T-cell (primary cell): ENCODE measurements at places on chromosomes 4 and X. TPM values are rescaled to one million over a fixed set of nuclear protein-coding genes. Genes with fewer than 3 reads are reported as not detected.

DNA sequence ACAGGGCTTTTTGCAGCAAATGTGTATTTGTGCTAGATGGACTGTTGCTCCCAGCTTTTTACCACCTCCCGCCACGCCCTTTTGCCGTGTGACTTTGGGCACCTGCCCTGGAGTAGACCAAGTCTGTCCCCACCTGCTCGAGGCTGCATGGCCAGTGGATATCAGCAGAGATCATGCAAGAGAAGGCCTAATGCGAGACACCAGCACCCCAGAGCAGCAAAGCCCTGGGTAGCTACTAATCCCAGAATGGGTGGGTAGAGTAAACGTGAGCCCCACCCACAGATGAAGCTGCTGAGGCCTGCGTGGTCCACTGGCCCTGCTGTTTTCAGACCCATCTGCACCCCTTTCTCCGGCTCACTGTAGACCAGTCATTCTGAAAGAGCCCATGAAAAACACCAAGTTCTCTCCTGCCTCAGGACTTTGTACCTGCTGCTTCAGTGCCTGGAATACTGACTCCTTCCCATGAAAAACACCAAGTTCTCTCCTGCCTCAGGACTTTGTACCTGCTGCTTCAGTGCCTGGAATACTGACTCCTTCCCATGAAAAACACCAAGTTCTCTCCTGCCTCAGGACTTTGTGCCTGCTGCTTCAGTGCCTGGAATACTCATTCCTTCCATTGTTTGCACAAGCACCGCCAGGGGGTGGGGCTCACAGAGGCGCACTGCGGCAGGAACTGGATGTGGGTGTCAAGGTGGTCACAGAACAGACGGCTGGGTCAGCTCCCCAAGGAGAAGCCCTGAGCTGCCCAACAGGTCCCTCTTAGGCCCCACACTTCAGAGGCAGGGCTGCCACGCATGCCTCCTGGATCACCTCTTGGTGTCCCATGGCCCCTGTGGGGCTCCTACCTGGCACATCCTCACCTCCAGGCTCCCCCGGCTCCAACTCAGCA, 5.1 kb upstream of the TNIP2 start:
- no peak for DNase-seq
- no peak overlapping the region for H3K27ac ChIP-seq
- no peaks in the 10 kb centered on the region for H3K27me3 ChIP-seq

DNA sequence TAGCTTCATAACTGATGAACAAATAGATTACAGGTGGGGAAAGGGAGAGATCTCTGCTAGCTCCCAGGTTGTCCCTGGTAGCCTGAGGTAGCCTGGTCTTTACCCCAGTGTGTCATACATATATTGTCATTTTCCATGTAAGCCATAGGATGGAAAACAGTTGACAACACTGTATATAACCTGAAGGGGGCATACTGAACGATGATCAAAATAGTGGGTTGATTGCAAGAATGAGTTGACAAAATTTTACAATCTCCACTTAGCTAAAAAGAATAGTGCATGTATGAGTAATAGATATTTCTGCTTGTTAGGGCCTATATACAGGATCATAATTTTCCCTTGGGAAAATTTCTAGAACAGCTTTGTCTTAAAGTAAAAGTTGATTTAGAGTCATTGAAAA, 304.1 kb upstream of the HAND2 start:
- no peaks in the 10 kb centered on the region for H3K36me3 ChIP-seq
- no peaks in the 10 kb centered on the region for H3K27me3 ChIP-seq
- no peak overlapping the region for H3K27ac ChIP-seq
- no peak for DNase-seq
- H3K4me3 ChIP-seq: no peak overlapping the region
- H3K4me1 ChIP-seq: no peaks in the 10 kb centered on the region

EGFL6 gene
- total RNA-seq: not detected

DNA sequence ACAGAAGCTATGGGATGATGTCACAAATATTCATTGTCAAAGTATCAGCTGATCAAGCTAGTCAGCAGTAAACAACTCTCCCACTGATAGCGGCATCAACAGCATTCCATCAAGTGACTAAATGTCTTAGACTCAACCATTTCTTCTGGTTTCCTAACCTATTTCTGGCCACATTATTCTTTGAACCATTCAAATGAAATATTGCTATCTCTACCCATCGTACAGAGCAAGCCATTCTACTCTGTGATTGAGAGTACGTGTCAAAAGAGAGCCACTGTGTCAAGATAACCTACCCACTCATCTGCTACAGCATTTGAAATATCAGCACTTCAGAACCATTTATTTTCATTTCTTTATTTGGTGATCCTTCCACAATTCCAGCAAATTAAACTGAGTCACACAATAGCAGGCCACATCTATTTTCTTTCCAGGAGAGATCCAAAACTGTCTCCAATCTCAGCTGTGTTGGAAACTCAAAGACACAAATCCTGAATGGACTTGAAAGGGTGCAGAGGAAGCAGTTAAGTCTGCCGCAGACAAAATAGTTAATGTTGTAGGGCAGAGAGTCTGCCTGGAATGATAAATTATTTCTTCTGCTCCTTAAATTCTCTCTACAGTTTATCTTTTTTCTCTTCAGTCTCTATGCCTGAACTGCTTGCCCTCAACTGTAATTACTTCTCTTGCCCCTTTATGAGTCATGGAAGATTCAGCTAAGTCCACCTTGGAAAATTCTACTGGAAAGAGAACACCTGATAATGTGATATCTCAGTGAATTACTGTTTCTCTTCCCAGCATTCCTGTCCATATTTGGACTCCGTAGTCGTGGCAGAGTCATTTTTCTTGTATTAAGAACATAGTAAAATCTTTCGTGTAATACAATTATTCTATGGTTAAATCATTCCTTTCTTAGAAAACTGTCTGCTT, 364.8 kb downstream of the PDGFC start:
- no peak overlapping the region for H3K27ac ChIP-seq
- no peaks in the 10 kb centered on the region for H3K4me1 ChIP-seq
- DNase-seq: no peak
- H3K27me3 ChIP-seq: no peaks in the 10 kb centered on the region

APLN gene
- not detected for total RNA-seq

- H3K27ac ChIP-seq: no peak overlapping the region
- no peaks in the 10 kb centered on the region for H3K4me1 ChIP-seq
- no peaks in the 10 kb centered on the region for H3K36me3 ChIP-seq
Measured at GRCh38 chr4:186746581-186746980, 22.9 kb upstream of the FAT1 start.

GRCh38 chr4:113784497-113785250, 23.1 kb upstream of the CAMK2D start:
- no peak for DNase-seq
- H3K4me1 ChIP-seq: no peaks in the 10 kb centered on the region
- no peaks in the 10 kb centered on the region for H3K36me3 ChIP-seq
- H3K27ac ChIP-seq: no peak overlapping the region
- H3K27me3 ChIP-seq: no peaks in the 10 kb centered on the region

- H3K4me3 ChIP-seq: no peak overlapping the region
- H3K4me1 ChIP-seq: no peaks in the 10 kb centered on the region
- no peak for DNase-seq
- H3K27ac ChIP-seq: no peak overlapping the region
- no peaks in the 10 kb centered on the region for H3K36me3 ChIP-seq
- H3K27me3 ChIP-seq: no peaks in the 10 kb centered on the region
Measured at GRCh38 chrX:138690591-138690990, 20.9 kb downstream of the FGF13 start.

GRCh38 chr4:7361280-7361895, 73.3 kb downstream of the PSAPL1 start:
- H3K4me1 ChIP-seq: no peaks in the 10 kb centered on the region
- H3K4me3 ChIP-seq: no peak overlapping the region
- no peak for DNase-seq
- no peak overlapping the region for H3K27ac ChIP-seq

DNA sequence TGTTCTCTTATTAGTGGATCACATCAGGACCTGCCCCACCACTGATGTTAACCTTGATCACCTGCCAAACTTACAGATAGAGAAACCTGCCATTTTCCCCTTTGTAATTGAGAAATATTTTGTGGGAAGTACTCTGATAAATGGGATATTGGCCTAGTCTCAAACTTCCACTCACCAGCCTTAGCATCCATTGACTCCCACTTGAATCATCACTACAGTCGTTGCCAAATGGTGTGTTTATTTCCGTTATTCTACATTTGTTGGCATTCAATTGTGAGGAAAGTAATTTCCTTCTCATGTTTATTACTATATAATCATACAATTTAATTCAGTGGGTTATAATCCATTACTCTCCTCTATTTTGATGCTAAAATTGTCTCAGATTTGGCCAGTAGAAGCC, 156.4 kb upstream of the CXCL13 start:
- H3K4me1 ChIP-seq: no peaks in the 10 kb centered on the region
- no peaks in the 10 kb centered on the region for H3K36me3 ChIP-seq
- no peak overlapping the region for H3K4me3 ChIP-seq

DNA sequence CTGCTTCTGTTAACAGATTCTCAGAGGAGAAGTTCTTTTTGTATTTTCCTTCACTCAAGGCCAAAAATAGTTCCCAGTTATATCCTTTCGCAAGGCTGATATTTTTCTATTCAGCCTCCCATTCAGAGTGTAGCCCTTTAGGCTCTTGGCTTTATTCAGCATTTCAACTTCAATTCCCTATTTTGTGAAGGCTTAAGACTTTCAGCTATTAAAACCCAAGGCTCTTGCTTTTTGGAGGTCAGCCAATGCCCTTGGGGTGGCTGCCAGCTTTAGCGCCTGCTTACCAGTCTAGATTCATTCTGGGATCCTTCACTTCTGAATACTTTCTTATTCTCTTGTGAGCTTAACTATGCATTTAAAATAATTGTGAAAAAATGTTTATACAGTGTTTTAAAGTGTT, 57.3 kb upstream of the ADGRA3 start:
- DNase-seq: no peak
- no peaks in the 10 kb centered on the region for H3K4me1 ChIP-seq
- H3K4me3 ChIP-seq: no peak overlapping the region
- no peaks in the 10 kb centered on the region for H3K27me3 ChIP-seq

DNA sequence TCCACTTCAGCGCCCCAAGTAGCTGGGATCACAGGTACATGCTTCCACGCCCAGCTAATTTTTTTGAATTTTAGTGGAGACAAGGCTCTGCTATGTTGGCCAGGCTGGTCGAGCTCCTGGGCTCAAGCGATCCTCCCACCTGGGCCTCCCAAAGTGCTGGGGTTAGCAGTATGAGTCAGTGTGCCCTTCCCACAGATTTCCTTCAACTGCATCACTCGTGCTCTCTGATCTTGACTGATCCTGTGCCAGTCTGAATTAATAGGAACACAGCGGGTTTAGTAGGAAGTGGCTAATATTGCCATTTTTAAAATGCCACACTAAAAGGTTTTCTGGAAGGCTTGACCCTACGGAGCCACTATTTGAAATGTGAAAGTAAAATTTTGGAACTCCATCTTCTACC, 4.3 kb upstream of the SHROOM2 start:
- no peak for DNase-seq
- H3K27ac ChIP-seq: no peak overlapping the region
- no peaks in the 10 kb centered on the region for H3K27me3 ChIP-seq
- H3K4me1 ChIP-seq: no peaks in the 10 kb centered on the region

- no peak overlapping the region for H3K4me3 ChIP-seq
- no peaks in the 10 kb centered on the region for H3K36me3 ChIP-seq
- no peaks in the 10 kb centered on the region for H3K27me3 ChIP-seq
- DNase-seq: no peak
- no peaks in the 10 kb centered on the region for H3K4me1 ChIP-seq
- H3K27ac ChIP-seq: no peak overlapping the region
Measured at GRCh38 chr4:62871078-62871477, 1538.2 kb downstream of the TECRL start.

MBNL3 gene
- total RNA-seq: 26.5 TPM

GRCh38 chr4:188043154-188043553, 47.6 kb downstream of the ZFP42 start:
- H3K4me1 ChIP-seq: no peaks in the 10 kb centered on the region
- no peak for DNase-seq
- H3K4me3 ChIP-seq: no peak overlapping the region
- no peaks in the 10 kb centered on the region for H3K36me3 ChIP-seq

DNA sequence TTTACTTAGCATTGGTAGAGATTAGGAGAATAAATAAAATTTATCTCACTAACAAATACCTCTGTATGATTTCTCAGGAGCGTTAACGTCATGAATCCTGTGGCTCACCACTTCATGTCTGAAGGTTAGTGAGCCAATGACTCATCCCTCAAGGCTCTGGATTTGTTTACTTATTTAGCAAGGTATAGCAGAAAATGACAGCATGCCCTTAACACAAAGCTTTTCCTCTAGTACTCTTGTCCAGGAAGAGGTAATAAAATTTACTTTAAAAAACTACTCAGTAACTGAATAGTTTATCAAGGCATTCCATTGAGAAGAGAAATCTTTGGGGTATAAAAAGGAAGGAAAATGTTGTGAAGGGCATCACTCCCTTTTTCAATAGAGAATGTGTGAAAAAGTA, 823.8 kb downstream of the CCSER1 start:
- DNase-seq: no peak
- no peak overlapping the region for H3K4me3 ChIP-seq
- no peak overlapping the region for H3K27ac ChIP-seq
- no peaks in the 10 kb centered on the region for H3K4me1 ChIP-seq
